ENCODE measurements at places on chromosomes 5 and 9.

DNA sequence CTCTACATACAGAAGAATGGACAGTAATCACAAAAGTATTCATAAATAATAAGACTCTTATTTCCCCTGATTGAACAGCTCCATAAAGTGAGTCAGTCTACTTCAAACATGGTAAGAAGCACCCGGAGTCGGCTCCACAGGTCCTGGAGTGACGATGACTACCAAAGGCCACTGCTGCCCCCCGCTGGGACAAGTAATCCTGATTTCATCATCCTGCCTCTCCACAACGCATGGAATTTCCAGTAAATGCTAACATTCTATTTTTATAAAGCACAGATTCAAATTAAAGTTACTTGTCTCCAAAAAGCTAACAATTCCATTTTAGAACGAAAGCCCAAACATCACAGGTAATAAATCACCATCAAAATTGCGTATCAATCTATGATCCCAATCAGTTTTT is 16.2 kb downstream of the ATPSCKMT start:
- DNase-seq, result no peak

- DNase-seq, result no peak
Measured at GRCh38 chr5:82365744-82366228, 87.6 kb upstream of the RPS23 start.

GRCh38 chr9:129402931-129403778 is 217.7 kb downstream of the C9orf50 start:
- no peak for DNase-seq

DNA sequence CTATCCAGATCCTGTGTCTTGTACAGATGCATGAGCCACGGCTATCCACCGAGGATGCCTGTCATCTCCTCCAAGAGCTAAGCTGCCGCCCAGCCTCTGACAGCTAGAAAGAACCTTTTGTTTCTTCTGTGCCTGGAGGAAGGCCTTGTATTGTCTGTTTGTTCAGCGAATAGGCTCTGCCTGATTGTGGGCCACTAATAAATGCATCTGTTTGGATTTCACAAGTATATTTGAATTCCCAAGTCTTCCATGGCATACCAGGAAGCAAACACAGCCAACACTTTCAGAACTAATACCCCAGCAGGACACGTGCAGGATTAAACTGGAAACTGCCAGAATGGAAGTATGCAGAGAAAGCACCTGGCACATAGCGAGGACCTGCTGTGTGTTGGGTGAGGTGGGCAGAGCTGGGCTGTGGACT is 92.7 kb upstream of the NEURL1B start:
- DNase-seq, result no peak

DNA sequence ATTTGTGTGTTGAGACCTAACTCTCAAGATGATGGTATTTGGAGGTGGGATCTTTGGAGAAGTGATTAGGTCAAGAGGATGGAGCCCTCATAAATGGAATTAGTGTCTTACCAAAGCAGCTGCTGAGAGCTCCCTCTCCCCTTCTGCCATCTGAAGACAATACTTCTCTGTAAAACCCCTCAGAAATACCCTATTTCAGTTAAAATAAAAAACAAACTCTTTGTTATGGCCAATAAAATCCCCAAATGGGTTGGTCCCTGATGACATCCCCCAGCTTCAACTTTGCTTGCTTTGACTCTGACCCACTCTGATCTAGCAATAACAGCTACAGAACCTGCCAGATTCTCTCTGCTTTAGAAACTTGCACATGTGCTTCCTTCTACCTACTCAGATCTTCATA is 100.9 kb downstream of the SNCAIP start:
- no peak for DNase-seq

- DNase-seq, result no peak
Measured at GRCh38 chr9:8366161-8366926, 566.8 kb upstream of the DMAC1 start.

DNA sequence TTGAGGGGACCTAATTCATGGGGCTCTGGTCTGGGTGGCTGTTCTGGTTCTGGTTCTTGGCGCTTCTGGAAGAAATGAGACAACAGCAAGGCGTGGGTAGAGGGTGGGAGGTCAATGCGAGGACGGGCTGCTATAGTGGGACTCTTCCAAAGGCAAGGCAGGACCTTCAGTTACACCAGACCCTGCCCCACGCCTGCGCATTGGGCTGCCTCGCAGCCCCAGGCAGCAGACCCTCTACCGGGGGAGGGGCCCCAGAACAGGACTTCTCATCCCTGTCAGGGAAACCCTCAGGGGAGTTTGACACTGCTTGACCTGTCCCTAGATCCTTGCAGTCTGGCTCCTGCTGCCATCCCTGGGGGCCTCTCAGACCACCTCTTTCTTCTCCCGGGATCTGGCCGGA is 18.5 kb downstream of the CCDC69 start:
- no peak for DNase-seq

GRCh38 chr5:63022403-63022802 is 443.8 kb downstream of the LRRC70 start:
- no peak for DNase-seq

GRCh38 chr9:107224252-107224651 is 58.8 kb upstream of the RAD23B start:
- no peak for DNase-seq

DNA sequence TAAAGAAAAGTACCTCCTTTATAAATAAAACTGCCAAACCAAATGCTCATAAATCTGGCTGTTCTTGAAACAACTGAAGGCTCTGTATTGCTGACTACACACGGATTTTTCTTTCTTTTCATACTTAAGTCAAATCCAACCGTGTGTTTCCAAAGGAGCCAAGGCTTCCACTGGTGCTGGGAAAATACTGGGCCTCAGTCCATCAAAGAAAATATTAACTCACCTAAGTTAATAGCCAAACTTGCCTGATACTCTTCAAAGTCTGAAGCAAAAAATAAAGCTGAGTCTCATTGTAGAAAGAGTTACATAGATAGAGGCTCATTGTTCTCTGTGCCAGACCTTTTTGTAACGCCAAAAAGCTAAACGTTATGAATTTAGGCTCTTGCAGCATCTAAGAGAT is 350.4 kb upstream of the CDH9 start:
- DNase-seq, result no peak

- no peak for DNase-seq
Measured at GRCh38 chr5:138655530-138656190, 80.5 kb upstream of the HSPA9 start.

- no peak for DNase-seq
Measured at GRCh38 chr9:114282926-114283325, 40.0 kb upstream of the ORM1 start.

GRCh38 chr5:989961-990530 is 18.6 kb upstream of the NKD2 start:
- no peak for DNase-seq

- no peak for DNase-seq
Measured at GRCh38 chr5:118863345-118863744, 125.0 kb downstream of the DTWD2 start.

GRCh38 chr5:133065471-133065870 is 13.7 kb downstream of the HSPA4 start:
- no peak for DNase-seq

DNA sequence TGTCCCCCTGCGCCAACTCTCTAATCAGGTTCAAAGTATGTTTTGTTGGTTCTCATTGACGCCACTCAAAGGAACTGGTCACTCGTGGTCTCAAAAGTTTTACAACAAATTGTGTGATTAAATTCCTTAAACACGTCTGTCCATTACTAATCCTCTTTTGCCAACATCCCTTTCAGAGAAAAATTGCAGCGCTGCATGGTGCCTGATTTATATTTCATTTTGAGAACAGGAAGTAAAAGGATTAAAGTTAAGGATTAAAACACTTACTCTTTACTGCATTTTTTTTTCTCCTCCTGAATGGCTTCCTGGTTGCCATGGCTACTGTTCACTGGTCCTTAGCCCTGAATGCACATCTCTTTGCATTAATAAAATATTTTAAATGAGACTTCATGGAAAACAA is 383.5 kb downstream of the GLIS3 start:
- no peak for DNase-seq

DNA sequence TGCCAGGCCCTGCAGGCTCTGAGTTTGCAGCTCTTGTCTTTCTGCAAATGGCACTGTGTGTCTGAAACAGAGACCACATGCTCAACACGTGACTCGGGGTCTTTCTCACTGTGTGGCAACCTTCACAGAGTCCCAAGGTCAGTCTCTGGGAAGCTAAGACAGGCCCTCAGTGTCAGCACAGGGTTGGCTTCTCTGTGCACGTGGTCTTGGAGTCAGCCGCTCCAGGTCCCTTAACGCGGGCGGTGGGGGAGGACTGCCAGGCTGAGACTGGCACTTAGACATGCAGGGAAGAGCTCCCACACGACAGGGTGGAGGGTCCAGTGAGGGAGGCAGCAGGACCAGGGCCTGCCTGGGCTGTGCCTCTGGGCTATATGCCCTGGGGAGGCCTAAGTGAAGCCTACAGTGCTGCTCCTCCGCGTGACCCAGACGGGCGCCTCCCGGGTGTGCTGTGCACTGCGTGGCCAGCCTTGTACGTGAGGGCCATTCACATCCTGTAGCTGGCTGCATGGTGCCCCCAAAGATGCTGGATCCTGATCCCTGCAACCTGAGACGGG is 76.8 kb downstream of the ADAMTS2 start:
- DNase-seq, result no peak

- DNase-seq, result no peak
Measured at GRCh38 chr9:124624735-124624992, 117.5 kb upstream of the NR5A1 start.

All from GM19239 (cell line).